ENCODE measurements at places on chromosomes 13 and 19.
A peak's percentile ranks its signal among the peaks of the same experiment; 100 is the strongest.

- no peak for DNase-seq
These were observed 19.9 kb downstream of the ONECUT3 start for GRCh38 chr19:1773184-1773583.

GRCh38 chr19:13382633-13382938 lies 123.7 kb downstream of the CACNA1A start:
- no peak for DNase-seq

- no peak for DNase-seq
These were observed 225.1 kb downstream of the TM9SF2 start for GRCh38 chr13:99726282-99726894.

- no peak for DNase-seq
These were observed 112.4 kb downstream of the NUFIP1 start for GRCh38 chr13:44876782-44877324.

- no peak for DNase-seq
These were observed 40.1 kb downstream of the ZC3H13 start for GRCh38 chr13:46012404-46012803.

- peak; percentile 47 for DNase-seq
These were observed at the start of gene PCDH17 for GRCh38 chr13:57631596-57632275. PCDH17 (plus strand) TSS chr13:57631744; CDS start chr13:57632547, 803 bp downstream.

DNA sequence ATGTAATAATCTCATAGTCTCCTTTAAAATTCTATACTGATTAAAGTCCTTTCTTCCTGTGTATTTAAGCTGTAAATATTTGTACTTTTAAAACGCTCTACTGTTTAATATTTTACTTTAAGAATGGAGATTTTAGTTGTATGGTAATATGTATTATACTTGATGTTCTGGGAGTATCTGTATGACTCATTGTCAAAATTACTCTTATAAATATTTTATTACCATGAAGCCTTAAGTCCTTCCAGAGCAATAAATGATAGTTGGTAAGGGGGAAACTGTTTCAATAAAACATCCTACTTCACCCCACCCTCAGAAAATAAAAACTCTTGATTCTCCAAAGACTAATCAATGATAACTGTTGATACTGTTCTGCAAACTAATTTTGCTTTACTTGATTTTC lies 6.4 kb downstream of the PCDH9 start:
- DNase-seq, result no peak

DNA sequence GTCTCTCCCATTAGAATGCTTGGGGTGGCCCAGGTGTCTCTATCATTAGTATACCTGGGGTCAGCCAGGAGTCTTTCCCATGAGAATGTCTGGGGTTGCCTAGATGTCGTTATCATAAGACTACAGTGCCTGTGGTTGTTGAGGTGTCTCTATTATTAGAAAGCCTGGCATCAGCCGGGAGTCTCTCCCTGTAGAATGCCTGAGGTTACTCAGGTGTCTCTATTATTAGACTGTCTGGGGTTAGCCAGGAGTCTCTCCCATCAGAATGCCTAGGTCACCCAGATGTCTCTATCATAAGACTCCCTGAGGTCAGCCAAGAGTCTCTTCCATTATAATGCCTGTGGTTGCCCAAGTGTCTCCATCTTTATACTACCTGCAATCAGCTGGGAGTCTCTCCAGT lies 1541.1 kb downstream of the UQCRFS1 start:
- DNase-seq, result no peak

Measured in GM03348 (cell line).